ENCODE measurements at places on chromosomes 3 and 15. TPM values are rescaled to one million over a fixed set of nuclear protein-coding genes. Genes with fewer than 3 reads are reported as not detected.

The STAC gene
- total RNA-seq: 0.05 TPM

The ANKRD34C gene
- total RNA-seq: not detected

The LPP gene
- 44.7 TPM for total RNA-seq

The NPAP1 gene
- not detected for total RNA-seq

The LRRIQ4 gene
- total RNA-seq: not detected

The HES1 gene
- 7.1 TPM for total RNA-seq

The KLF15 gene
- 21.9 TPM for total RNA-seq

The EIF4E3 gene
- 5.6 TPM for total RNA-seq

The TJP1 gene
- total RNA-seq: 28.8 TPM

The SLC22A14 gene
- not detected for total RNA-seq

The CLDND1 gene
- 52.7 TPM for total RNA-seq

The ST3GAL6 gene
- 12.0 TPM for total RNA-seq

The ACP3 gene
- 1.3 TPM for total RNA-seq

The MASP1 gene
- total RNA-seq: 0.15 TPM

The ANKRD63 gene
- not detected for total RNA-seq

The MST1 gene
- 3.1 TPM for total RNA-seq

The SCAANT1 gene
- not detected for total RNA-seq

The CPN2 gene
- total RNA-seq: not detected

The CHRFAM7A gene
- 0.54 TPM for total RNA-seq

The LTK gene
- not detected for total RNA-seq
